ENCODE measurements at places on chromosomes 13 and 19. TPM values are rescaled to one million over a fixed set of nuclear protein-coding genes. Genes with fewer than 3 reads are reported as not detected.

Gene TMEM59L
- not detected for total RNA-seq

DNA sequence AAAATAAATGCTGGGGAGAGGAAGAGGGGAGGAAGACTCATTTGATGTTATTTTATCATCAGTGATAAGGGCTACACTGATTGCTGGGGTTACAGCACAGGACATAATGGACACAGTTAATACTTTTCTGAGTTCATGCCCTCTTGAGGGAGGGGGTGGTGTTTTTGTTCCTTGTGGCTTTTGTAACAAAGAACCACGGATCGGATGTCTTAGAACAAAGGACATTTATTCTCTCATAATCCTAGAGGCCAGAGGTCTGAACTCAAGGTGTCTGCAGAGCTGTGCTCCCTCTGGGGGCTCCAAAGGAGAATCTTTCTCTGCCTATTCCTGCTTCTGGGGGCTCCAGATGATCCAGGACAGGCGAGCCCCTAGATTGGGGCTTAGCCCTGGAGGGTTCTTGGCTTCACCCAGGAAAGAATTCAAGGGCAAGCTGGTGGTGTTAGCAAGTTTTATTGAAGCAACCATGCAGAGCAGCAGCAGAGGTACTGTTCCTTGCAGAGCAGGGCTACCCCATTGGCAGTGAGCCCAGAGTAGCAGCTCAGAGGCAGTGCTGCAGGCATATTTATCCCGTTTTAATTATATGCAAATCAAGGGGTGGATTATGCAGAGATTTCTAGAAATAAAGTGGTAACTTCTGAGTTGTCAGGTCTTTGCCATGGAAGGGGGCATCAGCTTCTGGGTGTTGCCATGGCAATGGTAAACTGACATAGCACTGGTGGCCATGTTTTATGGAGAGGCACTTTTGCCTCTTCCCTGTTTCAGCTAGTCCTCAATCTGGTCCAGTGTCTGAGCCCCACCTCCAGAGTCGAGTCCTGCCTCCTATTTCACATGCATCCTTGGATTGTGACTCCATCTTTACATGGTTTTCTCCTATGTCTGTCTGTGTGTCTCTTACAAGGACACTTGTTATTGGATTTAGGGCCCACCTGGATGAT, 18.0 kb downstream of the VAV1 start:
- no peaks in the 10 kb centered on the region for H3K27me3 ChIP-seq
- DNase-seq, result no peak
- peaks cover 52% of the 10 kb centered on the region for H3K4me1 ChIP-seq
- H3K27ac ChIP-seq, result no peak overlapping the region
- peaks cover 62% of the 10 kb centered on the region for H3K36me3 ChIP-seq

Gene KLK12
- not detected for total RNA-seq

GRCh38 chr19:11181488-11181887, 15.9 kb downstream of the KANK2 start:
- H3K4me3 ChIP-seq, result no peak overlapping the region
- H3K36me3 ChIP-seq, result no peaks in the 10 kb centered on the region
- no peak for DNase-seq
- peaks cover 7% of the 10 kb centered on the region for H3K27me3 ChIP-seq
- peaks cover 6% of the 10 kb centered on the region for H3K4me1 ChIP-seq
- no peak overlapping the region for H3K27ac ChIP-seq

Gene DZIP1
- 0.36 TPM for total RNA-seq

Gene C1QTNF9
- not detected for total RNA-seq

- H3K36me3 ChIP-seq, result no peaks in the 10 kb centered on the region
- no peak overlapping the region for H3K27ac ChIP-seq
Observed at GRCh38 chr13:111506125-111506524, 185.7 kb downstream of the TEX29 start.
